ENCODE measurements at places on chromosomes 7 and 10. TPM values are rescaled to one million over a fixed set of nuclear protein-coding genes. Genes with fewer than 3 reads are reported as not detected.

DNA sequence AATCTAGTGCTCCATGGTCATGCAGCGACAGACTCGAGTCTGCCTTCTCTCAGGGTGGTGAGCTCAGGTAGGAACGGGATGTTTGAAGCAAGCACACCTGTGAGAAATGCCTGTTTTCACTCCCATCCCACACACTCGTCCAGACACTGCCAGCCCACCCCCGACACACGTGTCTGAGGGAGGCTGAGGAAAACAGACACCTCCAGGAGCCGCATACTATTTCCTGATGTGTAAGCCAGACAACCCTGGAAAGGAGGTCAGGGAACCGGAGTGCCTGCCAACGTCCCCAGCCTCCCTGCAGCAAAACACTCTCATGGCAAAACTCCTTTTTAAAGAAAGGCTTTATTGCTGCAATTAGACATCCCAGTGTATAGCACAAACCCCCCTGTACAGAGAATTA is 80.2 kb downstream of the ALOX5 start:
- no peak for DNase-seq

CALCR gene
- total RNA-seq = not detected

DNA sequence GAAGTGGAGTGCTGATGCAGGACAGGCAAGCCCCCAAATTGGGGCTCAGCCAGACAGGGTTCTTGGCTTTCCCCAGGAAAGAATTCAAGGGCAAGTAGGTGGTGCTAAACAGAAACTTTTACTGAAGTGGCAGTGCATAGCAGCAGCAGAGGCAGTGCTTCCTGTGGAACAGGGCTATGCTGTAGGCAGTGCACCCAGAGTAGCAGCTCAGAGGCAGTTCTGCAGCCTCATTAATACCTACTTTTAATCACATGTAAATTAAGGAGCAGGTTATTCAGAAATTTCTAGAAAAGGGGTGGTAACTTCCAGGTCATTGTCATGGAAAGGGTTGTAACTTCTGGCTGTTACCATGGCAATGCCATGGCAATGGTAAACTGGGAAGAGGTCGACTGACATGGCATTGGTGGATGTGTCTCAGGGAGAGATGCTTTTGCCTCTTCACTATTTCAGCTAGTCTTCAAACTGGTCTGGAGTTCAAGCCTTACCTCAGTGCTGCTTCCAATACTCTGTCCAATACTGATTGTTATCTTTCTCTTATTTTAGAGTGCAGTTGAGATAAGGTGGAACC is 29.2 kb downstream of the PRSS58 start:
- no peak for DNase-seq

GRCh38 chr7:18425227-18425626 is 70.3 kb upstream of the HDAC9 start:
- no peak for DNase-seq

- DNase-seq = peak; percentile 37
Observed at GRCh38 chr7:116216956-116217571, 6.7 kb downstream of the TES start.

DNA sequence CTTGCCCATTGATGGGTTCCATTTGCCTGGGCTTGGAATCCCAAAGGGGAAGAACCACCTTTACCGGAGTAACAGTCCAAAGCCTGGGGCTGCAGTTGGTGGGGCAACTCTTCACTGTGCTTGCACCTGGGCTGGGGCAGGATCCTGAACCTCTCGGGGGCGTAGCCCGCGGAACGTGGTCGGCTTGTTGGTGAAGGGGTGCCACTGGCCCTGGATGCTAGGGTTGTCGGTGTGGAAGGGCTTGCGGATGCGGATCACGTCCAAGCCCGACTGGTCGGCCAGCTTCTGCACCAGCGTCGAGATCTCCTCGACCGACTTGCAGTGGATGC is 710 bp downstream of the MRPL43 start:
- no peak for DNase-seq

TMEM229A gene
- not detected for total RNA-seq

- DNase-seq = no peak
Observed at GRCh38 chr10:103855424-103855823, at the start of gene SH3PXD2A. TSS of gene SH3PXD2A (minus strand) at chr10:103855576. CDS start at chr10:103855266, 310 bp downstream.

DNA sequence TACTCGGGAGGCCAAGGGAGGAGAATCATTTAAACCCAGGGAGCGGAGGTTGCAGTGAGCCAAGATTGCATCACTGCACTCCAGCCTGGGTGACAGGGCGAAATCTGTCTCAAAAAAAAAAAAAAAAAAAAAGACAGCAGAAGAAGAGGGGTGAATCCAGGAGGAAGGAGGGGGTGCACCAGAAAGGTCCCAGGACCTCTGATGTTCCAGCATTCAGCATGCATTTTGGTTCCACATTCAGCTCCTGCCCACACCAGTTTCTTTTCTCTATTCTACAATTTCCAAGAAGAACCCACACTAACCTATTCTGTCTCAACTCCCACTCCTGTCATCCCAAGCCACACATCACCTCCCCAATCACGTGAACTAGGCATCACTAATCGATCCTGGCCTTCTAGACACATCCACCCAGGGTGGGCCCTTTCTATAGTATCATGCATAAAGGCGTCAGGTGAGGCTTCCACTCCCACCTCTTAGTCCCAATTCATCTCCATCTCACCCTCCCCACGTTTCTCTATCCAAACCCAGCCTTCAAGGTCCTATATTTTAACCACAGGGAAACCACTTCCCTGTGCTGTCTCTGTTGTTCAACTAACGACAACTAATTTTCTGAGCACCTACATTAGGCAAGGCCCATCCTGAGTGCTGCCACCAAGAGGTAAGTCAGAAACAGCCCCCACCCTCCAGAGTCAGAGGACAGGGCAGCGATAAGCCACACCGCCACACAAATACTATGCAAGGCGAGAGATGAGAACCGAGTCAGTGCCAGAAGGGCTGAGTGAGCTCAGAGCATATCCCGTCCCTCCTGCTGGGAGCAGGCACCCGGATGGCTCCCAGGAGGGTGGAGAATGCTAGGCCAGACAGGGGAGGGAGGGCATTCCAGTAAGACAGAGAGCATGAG is 2.2 kb downstream of the ANXA11 start:
- peak; percentile 87 for DNase-seq

DNA sequence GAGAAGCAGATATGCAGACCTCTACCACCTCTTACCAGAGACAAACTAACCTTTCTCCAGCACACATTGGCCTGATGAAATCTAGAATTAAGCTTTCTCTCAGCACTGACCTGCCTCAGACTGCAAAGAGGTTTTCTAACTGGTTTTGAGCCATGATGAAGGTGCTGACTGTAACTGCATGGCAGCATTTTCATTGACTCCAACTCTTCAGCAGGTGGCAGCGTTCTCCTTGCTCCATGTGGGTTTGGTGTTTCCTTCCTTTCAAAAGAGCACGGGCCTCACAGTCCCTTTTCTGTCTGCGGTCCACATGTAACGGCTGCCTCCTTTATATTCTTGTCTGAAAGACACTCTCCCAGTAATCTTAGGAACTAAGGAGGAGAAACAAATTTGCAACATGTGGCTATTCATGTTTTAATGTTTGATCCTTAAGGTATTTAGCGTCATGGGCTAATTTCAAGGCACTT is 12.6 kb downstream of the KLLN start:
- peak; percentile 62 for DNase-seq

DNA sequence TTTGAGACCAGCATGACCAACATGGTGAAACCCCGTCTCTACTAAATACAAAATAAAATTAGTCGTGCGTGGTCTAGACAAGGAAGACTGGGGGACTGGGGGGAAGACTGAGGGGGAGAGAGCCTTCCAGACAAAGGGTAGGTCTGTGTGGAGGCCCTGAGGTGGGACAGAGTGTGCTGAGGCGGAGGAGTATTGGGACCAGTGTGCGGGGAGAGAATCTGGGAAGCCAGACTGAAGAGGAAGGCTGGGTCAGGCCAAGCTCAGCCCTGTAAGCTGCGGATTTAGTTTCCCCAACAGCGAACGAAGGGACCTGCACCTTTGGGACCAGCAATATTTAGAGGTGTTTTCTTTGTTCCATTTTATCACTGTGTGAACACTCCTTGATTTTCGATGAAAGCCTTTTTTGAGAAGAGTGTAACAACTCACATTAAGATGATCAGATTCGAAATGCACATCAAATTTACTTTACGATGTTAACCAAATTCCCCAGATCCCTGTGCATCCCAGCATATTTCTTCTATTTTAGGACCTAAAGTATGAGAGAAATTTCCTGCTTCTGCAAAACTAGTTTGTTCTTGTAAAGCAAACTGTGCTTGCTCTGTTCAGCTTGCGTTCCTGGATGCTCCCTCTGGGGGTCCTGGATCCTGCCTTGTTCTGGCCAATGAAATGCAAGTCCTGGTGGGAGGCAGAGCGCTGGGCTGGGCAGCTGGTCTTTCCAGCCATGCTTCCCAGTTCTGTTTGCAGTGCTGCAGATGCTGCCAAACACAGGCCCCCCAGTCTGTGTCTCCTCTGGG is 39.4 kb downstream of the PLAU start:
- DNase-seq = no peak

DNA sequence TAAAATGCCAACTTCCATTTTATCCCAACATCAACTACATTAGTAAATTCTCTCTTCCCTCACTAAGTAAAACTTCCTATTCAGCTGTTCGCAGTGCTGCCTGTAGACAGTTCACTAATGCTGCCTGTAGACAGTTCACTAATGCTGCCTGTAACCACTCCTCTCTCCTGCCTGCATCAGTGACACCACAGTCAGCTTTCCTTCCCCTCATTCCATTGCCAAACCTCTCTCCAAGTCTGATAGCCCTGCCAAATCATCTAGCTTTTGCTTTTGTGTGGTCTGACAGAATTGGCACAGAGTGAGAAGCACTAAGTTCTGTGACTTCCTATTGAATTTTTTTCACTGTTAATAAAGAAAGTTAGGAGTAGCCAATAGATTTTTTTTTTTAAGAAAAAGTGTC is 43.0 kb upstream of the MACC1 start:
- no peak for DNase-seq

DNA sequence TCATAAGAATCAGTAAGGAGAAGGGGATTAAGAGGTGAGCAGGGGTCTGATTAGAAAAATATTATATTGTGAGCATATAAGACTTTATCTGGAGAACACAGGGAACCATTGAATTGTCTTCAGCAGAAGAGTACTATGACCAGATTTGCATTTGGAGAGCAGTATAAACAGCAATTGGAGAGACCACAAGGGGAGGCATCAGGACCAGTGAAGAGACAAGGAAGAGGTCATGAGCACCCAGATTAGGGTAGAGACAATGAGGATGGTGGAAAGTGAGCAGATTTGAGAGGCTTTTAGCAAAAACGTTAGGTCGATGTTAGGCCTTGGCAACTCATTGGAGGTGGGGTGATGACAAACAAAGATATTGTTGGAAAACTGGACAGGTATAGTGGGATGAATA is 13.0 kb upstream of the SMIM30 start:
- no peak for DNase-seq

DNA sequence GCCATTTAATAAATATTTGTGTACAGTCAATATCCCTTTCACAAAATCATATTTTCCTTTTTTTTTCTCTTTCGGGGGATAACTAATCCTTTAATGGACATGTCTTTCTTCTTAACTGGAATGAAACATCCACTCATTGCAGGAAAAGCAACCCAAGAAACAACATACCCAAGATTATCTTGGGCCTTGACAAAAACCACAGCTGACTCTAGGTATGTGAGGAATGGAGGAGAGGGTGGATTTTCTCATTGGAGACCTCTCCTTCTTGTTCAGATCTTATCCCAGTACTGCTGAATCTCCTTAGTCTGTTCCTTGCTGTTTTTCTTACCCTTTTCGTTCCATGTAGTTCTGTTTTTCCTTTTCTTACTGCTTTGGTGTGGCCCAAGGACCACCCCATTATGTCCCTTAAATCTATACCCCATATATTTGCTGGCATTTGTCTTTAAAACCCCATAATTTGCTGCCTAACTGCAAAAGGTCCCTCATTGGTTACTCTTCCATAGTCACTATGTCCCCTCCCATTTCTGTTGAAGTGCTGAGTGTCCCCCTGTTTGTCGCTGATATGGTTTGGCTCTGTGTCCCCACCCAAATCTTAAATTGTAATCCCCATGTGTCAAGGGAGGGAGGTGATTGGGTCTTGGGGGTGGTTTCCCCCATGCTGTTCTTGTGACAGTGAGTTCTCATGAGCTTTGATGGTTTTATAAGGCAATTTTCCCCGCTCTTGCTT is 6.8 kb upstream of the CDK6 start:
- peak; percentile 67 for DNase-seq

C10orf120 gene
- not detected for total RNA-seq

- no peak for DNase-seq
Observed at GRCh38 chr7:69364813-69365643, 233.2 kb upstream of the AUTS2 start.

DNA sequence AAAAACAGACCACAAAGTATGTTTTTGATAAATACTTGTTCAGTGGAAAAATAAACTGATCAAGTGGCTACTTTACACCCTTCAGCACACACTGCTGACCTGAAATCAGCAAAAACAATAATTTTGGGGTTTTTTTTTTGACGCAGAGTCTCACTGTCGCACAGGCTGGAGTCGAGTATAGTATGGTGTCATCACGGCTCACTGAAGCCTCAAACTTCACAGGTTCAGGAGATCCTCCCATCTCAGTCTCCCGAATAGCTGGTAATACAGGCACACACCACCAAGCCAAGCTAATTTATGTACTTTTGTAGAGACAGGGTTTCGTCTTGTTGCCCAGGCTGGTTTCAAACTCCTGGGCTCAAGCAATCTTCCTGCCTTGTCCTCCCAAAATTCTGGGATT is 30.6 kb downstream of the TARP start:
- no peak for DNase-seq

PPP1R3C gene
- 63.0 TPM for total RNA-seq

GRCh38 chr7:17236603-17237002 is 61.8 kb upstream of the AHR start:
- DNase-seq = no peak

GRCh38 chr10:91798649-91799611 is 704 bp downstream of the TNKS2 start:
- peak; percentile 19 for DNase-seq

AKR1C8 gene
- total RNA-seq = not detected

DNA sequence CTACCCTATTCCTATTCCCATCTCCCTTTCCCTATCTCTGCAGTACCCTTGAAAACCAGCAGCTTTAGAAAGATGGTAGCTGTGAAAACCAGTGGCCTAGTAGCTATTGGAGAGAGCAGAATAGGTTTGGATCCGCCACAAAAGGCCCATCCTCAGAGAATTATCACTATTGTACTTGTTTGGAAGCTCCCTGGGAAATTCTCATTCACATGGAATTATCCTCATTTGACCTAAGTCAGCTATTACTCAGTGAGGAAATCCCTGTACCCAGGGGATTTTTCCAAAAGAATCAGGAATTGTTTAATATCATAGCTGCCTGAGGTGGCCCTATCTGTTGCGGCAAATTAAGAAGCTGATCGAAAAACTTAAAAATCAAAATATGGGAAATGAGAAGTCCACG is 51.6 kb downstream of the DGKI start:
- DNase-seq = no peak

- no peak for DNase-seq
Observed at GRCh38 chr10:110069502-110069982, 61.8 kb downstream of the ADD3 start.

- DNase-seq = no peak
Observed at GRCh38 chr7:77655356-77655755, 40.9 kb upstream of the RSBN1L start.

DNA sequence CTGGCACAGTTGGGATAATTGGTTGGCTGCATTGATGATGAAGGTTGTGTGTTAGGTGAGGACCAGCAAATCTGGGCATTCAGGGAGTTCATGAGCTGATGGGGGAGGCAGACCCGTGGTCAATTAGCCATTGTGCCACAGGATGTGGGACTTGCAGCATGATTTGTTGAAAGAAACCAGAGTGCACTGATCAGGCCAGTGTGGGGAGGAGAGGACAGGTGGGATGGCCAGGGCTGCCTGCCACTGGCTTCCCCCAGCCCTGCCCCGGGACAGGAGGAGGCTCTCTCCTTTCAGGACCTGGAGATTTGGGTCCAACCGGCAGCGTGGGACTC is 4.3 kb downstream of the CLIP2 start:
- DNase-seq = no peak

ZNF804B gene
- total RNA-seq = not detected

Measured in HFFc6 (cell line).